ENCODE measurements at places on chromosomes 11 and 22.

DNA sequence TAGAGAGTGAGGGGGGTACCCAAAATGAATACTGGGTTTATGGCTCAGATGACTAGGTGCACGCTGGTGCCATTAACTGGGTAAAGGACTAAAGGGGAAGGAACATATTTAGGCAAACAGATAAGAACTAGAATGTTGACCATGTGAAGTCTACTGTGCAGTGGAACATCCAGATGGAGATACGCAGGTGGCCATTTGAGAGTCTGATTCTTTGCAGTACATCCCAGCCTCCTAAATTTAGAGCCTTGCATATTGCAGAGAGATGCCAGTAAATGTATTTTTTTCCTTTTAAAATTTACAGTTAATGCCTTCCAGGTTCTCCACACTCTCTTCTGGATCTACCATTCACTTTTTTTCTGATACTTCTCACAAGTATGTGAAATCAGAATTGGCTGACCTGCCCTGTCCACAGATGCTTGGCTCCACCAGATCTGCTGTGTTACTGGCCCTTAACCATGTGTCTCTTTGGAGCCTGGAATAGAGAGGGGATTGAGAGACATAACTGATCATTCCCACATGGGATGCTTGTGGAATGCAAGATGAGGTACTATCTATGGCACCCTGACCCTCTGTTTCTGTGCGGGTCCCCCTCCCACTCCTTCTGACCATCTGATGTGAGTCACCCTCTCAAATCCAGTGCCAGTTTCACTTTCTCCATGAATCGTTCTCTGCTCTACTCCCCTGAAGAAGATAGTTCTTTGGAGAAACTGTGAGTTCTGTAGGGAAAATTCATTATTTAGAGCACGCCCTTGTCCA is 77.0 kb upstream of the NCAM1 start:
- no peak for DNase-seq

GRCh38 chr11:116168459-116168787 is 604.4 kb downstream of the BUD13 start:
- DNase-seq = no peak

- no peak for DNase-seq
These were observed 362.1 kb downstream of the DDX10 start for GRCh38 chr11:109026891-109027489.

GRCh38 chr22:50305923-50306566 is 1.4 kb downstream of the PLXNB2 start:
- DNase-seq = peak; percentile 76

- DNase-seq = no peak
These were observed 11.8 kb upstream of the BCR start for GRCh38 chr22:23168391-23169042.

DNA sequence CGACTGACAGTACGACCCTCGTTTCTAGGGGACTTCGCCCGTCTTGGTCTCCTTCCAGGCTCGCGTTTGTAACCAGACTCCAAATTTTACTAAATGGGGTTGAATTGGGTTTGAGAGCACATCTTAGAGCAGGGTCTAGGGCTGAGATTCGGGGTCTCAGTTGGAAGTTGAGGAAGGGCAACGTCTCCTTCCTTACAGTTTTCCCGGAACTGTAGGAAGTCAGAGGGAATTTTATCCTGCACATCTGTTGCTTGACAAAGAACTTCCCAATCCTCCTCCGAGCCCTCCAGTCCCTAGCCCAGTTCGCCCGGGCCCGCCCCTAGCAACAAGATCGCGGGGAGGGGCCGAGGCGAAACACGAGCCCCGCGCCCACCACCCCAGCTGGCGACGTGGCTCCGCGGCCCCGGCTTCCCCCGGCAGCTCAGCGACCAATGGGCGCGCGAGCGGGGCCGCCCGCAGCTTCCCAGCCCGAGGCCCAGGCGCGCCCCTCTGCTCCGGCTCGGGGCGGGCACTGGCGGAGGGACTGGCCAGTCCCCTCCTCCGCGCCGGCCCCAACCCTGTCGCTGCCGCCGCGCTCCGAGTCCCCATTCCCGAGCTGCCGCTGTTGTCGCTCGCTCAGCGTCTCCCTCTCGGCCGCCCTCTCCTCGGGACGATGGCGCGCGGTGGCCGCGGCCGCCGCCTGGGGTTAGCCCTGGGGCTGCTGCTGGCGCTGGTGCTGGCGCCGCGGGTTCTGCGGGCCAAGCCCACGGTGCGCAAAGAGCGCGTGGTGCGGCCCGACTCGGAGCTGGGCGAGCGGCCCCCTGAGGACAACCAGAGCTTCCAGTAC is at the start of gene RCN1:
Gene RCN1 (plus strand): TSS at position 530 of the 826 bp plus-strand sequence. CDS start 123 bp downstream, at position 653.
- no peak for DNase-seq

GRCh38 chr22:45612451-45612901 is 59.2 kb upstream of the ATXN10 start:
- no peak for DNase-seq

GRCh38 chr22:25880524-25880923 is 138.5 kb downstream of the MYO18B start:
- no peak for DNase-seq

DNA sequence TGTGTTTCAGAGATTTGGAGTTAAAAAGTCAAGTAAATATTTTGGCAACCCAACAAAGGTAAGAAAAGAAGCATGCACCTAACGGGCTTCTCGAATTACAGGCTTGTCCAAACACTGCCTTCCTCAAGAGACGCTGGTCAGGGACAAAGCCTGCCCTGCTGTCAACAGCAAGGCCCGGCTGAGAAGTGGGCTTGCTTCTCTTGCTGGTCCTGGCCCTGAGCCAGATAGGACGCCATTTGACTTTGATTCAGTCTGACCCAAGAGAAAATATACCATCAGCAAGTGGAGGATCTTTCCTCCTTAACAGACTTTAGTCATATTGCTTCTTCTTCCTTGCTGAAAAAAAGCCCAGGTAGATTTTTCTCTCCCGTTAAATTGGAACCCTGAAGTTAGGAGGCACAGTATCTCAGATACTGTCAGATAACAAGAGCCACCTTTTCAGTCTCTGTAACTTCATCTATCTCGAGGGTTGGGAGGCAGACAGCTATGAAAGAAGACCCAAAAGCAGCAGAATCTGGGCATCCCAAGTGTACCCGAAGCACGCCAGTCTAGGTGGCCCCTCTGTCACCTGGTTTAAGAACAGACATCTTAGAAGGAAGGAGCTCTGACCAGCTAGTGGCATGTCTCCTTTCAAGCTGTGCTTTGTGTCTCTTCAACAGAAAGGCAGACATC is 57.5 kb downstream of the C22orf31 start:
- no peak for DNase-seq
